ENCODE measurements at places on chromosomes 3 and 15.

DNA sequence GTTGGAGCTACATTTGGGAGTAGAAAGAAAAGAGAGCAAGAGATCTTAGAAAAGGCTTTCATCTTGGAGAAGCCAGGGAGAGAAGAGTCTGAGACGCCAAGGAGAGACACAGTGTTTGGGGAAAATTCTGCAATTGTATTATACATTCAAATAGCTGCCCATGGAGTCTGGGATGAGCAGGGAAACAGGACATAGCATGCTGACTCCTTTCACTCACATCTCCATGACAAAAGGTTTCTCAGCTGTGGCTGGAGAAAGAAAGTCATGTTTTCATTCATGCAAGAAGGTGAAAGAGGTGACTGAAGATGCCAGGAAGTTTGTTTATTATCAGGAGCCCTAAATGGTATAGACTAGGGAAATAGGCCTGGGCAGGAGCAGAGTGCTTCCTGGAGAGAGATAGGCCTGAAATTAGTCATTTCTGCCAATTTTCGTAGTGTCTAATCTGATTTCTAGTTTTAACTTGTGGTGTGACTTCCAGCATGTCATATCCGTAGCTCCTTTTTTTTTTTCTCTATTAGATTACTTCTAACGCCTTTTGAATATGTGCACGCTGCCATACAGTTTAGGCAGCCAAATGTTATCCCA is 34.1 kb downstream of the ACP3 start:
- DNase-seq: peak; percentile 85

- no peak for DNase-seq
Observed at GRCh38 chr3:1600700-1601418, 497.8 kb upstream of the CNTN4 start.

GRCh38 chr3:184576457-184577240 is 15.1 kb downstream of the EPHB3 start:
- no peak for DNase-seq

GRCh38 chr15:25739687-25740121 is 123.4 kb downstream of the ATP10A start:
- DNase-seq: no peak

- no peak for DNase-seq
Observed at GRCh38 chr15:74203914-74204431, 1.4 kb upstream of the STRA6 start.

DNA sequence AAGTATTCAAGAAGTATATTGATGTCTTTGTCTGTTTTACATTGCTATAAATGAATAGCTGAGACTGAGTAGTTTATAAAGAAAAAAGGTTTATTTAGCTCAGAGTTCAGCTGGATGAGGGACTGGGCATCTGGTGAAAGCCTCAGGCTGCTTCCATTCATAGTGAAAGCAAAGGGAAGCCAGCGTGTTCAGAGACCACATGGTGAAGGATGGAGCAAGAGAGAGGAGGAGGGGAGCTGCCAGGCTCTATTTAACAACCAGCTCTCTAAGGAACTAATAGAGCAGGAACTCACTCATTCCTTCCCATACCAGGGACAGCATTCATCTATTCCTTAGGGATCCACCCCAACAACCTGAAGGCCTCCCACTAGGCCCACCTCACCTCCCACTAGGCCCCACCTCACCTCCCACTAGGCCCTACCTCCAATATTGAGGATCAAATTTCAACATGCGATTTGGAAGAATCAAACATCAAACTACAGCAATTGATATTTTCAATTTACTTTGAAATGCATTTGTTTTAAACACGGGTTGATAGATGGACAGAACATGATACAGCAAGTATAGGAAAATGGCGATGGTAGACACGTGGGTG is 167.5 kb upstream of the HES1 start:
- no peak for DNase-seq

- no peak for DNase-seq
Observed at GRCh38 chr3:33898901-33899300, 100.5 kb downstream of the PDCD6IP start.

- no peak for DNase-seq
Observed at GRCh38 chr15:39597751-39598185, 16.9 kb downstream of the THBS1 start.

DNA sequence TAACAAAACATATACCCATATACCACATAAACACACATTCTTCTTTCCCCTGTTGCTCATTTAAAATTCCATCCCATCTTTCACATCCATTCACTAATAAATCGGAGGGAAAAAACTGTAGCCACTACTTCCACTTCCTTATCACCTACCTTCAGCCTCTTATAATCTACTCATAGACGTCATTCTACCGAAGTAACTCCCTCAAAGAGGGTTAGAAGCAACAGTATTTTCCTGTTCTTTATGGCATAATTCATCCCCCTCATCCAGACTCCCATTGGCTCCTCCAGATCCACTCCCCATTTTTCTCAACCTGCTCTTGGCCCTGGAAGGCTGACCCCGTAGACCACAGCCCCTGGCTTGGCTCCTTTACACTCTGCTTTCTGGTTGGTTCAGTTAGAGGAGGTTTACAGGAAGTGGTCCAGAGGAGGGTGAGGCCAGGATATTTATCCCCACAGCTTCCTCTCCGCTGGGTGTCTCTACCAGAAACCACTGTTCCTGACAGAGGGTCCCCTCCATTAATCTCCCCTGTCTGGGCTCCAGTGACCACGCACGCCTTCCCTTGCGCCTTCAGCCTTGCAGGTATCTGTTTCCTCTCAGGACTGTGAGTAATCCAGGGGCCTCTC is 46.3 kb downstream of the FMN1 start:
- no peak for DNase-seq

- DNase-seq: peak; percentile 59
Observed at GRCh38 chr3:71989165-71989564, 204.2 kb upstream of the PROK2 start.

- DNase-seq: no peak
Observed at GRCh38 chr3:11807686-11808085, 39.0 kb downstream of the TAMM41 start.

DNA sequence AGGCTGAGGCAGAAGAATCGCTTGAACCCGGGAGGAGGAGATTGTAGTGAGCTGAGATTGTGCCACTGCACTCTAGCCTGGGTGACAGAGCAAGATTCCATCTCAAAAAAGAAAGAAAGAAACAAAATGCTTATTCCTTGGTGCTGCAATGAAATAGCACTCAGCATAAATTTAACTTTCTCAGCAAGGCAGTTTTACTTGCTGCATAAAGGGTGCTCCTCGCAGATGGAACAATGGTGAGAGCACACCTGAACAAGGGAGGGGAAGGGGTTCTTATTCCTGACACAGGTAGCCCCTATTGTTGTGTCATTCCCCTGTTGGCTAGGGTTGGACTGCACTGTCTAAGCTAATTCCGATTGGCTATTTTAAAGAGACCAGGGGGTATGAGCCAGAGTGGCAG is 17.1 kb downstream of the PAK2 start:
- DNase-seq: no peak
